ENCODE measurements at places on chromosomes 4 and X. TPM values are rescaled to one million over a fixed set of nuclear protein-coding genes. Genes with fewer than 3 reads are reported as not detected.

DNA sequence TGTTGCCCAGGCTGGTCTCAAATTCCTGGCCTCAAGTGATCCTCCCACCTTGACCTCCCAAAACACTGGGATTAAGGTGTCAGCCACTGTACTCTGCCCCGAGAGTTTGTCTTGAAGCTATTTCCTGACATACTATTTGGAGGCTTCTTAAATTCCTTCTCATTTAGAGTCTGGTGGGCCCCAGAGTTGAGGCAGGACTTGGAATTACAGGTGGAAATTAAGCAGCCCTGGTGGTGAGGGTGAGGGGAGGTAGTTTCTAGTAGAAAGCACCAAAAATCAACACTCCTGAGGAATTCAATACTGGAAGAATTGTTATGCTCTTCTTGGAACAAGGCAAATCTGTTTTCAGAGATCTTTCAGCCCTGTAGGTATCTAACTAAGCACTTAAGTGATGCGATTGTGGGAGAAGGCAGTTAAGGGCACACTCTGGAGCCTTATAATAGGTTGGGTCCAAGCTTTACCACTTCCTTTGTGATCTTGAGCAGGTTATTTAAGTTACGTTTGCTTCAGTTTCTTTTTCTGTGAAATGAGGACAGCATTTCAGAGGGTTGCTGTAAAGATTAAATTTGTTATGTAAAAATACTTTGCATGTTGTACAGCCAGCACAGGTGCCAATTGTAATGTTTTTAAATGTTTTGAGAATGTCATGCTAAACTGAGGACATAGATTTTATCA, 200.7 kb downstream of the SOWAHB start:
- no peak for DNase-seq

DNA sequence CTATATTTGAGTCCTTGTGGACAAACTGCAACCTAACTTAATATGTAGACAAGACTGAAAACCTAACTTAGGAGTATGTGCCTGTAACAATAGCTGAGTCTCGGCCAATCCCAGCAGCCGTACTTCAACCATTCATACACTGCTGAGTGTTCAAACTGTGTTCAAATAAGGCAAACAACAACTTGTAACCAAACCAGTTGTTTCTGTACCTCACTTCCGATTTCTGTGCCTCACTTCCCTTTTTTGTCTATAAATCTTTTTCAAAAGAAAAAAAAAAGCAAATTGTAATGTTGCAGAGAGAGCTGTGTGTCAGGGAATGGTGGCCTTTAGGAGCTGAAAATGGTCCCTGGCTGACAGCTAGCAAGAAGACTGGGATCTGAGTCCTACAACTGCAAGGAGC, 46.0 kb downstream of the GEMIN8 start:
- no peak for DNase-seq

DNA sequence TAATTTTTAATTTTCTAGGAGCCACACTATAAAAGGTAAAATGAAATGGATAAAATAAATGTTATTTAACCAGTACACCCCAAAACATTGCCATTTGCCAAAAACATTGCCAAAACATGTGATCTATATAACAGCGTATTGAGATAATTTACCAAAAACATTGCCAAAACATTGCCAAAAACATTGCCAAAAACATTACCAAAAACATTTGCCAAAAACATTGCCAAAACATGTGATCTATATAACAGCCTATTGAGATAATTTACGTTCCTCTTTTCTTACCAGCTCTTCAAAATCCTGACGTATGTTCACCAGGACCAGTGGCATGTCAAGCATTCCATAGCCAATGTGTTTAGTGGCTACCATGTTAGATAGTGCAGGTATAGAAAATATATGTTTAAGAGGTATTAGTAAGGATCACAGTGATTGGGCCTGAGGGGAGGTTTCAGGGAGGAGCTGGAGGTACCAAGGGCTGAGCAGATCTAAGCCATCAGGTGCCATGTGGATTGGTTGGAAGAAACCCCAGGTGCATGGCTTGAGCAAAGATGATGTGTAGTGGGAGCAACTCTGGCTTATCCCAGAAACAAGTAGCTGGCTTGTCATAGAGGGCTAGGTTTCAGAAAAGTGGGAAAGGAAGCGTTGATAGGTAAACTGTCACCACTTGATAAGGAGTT, 42.6 kb downstream of the RAPGEF2 start:
- DNase-seq = no peak

- no peak for DNase-seq
Measured at GRCh38 chr4:168516841-168517240, 20.0 kb downstream of the PALLD start.

The SULT1E1 gene
- total RNA-seq = 1.1 TPM

All from bronchial epithelial cell (primary cell).